H1 (cell line): ENCODE measurements at places on chromosomes 2 and 18. TPM values are rescaled to one million over a fixed set of nuclear protein-coding genes. Genes with fewer than 3 reads are reported as not detected.

Gene GDF7
- total RNA-seq, result 0.04 and 0.06 TPM in 2 replicates

Gene NCKAP5
- total RNA-seq, result 0.46 and 0.86 TPM in 2 replicates

GRCh38 chr2:37154785-37155184 lies 2.0 kb downstream of the EIF2AK2 start:
- DNase-seq, result no peak

DNA sequence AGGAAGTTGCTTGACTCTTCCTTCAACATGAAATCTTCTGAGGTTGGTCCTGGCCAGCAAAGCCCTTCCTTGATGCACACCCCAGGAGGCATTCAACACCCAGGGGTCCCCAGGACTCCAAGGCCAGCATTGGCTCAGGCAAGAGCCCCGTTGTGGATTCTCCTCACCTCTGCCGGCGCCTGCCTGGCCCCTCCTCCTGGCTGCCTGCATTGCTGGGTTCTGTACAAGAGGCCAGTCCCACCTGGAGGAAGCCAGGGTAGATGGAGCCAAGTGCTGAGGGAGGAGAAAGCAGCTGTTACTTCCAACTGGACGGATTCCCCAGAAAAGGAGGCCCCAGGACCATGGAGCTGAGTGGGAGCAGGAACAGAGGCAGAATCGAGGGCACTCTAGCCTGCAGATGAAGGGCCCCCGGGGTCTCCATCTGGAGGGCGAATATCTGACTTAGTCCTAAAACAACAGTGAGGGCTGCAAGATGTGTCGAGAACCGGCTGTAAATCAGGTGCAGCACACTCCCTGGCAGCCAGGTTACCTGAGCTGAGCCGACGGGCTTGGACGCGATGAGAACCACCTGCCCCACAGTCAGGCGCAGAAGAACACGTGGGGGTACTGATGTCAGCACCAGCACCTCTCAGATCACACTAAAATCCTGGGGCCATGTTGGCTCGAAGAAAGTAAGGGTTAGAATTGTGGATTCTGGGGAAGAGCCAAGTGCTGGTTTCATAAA lies 399.6 kb upstream of the SALL3 start:
- DNase-seq, result no peak

- DNase-seq, result no peak
Measured at GRCh38 chr2:192593561-192593960, 398.8 kb upstream of the TMEFF2 start.

GRCh38 chr2:67709835-67710234 lies 312.7 kb downstream of the ETAA1 start:
- no peak for DNase-seq

GRCh38 chr2:38539086-38539485 lies 63.6 kb downstream of the HNRNPLL start:
- DNase-seq, result no peak

DNA sequence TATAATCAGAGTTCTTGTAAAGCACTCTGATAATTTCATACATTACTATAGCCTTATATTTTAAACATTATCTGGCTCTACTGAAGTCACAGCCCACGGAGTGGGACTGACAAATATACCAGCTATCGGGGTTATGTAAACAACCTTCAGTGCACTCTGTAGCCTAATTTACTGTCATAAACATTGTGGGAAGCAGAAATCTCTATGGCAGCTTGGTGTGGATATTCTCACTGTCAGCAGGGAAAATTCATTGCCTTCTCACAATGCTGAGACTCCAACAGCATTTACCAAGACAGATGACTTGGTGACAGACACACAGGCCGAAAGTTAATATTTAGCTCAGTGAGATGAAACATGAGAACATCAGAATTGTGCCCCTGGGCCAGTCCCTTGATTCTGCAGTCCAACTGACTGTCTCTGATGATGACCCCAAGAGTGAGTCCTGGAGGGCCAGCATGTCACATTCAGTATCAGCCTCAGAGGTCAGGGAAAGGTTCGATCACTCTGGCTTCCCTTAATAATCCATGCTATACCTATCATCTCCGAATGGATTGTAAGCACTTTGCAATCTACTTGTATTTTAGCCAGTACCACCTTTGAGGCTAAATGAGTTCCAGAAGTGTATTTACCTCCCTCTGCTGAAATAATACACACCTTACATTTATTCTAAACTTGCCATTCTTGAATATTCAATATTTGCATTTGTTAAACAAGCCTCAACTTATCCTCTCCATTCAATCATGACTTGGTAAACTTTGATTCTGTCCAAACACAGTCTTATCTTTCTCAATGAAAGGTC lies 146.2 kb upstream of the OSR1 start:
- no peak for DNase-seq

DNA sequence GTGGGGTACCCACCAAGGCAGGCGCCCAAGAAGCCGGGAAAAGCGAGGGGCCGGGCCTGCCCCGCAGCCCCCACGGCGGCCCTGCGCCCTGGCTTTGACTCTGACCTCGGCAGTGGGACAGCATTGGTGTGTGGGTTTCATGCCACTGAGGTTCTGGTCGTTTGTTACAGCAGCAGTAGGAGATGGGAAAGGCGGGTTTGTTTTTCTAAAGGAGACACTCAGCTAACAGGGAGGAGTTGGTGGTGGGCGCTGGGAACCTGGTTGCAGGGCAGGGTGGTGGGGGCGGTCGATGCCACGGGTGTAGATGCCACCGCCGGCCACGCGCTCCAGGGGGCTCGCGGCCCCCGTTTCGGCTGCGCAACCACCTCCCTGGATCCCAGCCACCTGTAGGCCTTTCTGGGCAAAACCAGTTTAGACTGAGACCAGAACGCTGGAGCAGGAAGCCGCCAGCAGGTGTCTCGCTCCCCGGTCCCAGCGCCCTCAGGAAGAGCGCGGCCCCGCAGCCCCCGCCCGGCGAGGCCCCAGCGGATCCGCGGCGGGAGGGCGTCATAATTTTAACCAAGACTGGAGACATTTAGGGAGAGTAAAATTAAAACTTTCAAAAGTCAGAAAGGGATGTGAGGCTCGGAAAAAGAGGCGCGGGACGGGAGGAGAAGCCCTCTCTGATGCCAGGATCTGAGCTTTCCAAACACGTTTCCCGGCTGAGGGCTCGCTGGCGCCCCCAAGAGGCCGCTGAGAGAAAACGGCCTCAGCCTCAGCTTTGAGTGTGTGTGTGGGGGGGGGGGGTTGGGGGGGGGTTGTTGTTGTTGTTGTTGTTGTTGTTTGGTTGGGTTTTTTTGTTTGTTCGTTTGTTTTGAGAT lies 17.4 kb downstream of the CIDEA start:
- DNase-seq, result no peak
